MCF 10A (cell line): ENCODE measurements at places on chromosomes 11 and 22. TPM values are rescaled to one million over a fixed set of nuclear protein-coding genes. Genes with fewer than 3 reads are reported as not detected.

OR52L1 gene
- not detected in 2 replicates for total RNA-seq

MEI1 gene
- not detected in 2 replicates for total RNA-seq

- no peaks in the 10 kb centered on the region for H3K36me3 ChIP-seq
- no peaks in the 10 kb centered on the region for H3K27me3 ChIP-seq
- H3K4me3 ChIP-seq: no peak overlapping the region
- no peak for DNase-seq
- no peak overlapping the region for H3K27ac ChIP-seq
Measured at GRCh38 chr11:88623531-88623930, 286.0 kb upstream of the CTSC start.

DNA sequence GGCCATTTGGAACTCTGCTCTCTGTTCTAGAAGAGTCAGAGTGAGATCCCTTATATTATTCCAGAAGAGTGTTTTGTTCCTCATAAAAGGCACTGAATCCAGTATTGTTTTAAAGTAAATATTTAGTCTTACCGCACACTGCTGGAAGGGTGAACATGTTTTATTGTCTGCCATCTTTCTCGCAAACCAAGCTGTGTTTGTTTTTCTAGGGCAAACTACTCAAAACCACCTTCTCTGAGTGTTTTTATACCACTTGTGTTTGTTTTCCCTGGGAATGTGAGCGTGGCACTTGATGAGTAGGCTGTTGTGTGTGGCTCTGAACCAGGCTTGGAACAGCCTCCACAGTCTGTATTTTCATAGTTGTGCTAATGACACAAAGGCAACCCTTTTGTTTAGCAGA is 89.8 kb downstream of the DBX1 start:
- no peak for DNase-seq
- H3K4me3 ChIP-seq: no peak overlapping the region
- H3K27ac ChIP-seq: peak overlapping the region; percentile 27
- H3K36me3 ChIP-seq: peaks cover 100% of the 10 kb centered on the region

DNA sequence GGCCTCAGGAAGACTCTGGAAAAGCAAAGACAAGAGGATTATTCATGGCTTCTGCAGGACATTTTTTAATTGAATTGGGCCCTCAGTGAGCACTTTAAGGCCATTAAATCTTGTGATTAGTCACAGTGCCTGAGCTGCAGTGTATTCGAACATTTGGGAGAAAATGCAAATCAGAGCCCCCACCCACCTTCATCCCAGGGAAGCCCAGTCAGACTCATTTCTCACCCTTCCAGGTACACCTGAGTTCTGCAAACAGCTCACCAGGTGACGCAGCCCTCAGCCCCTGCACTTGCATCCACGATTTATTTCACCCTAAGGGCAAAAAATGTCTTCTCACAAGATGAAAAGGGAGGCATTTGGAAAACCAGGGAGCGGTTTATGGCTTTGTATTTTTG is 128.7 kb downstream of the MPPED1 start:
- H3K4me3 ChIP-seq: no peak overlapping the region
- no peak for DNase-seq
- H3K27me3 ChIP-seq: peaks cover 61% of the 10 kb centered on the region
- H3K4me1 ChIP-seq: peaks cover 6% of the 10 kb centered on the region

GRCh38 chr11:45664376-45665205 is 831 bp downstream of the CHST1 start:
- no peak overlapping the region for H3K27ac ChIP-seq
- peaks cover 56% of the 10 kb centered on the region for H3K27me3 ChIP-seq
- no peak for DNase-seq
- H3K4me3 ChIP-seq: no peak overlapping the region
- no peaks in the 10 kb centered on the region for H3K36me3 ChIP-seq

DNA sequence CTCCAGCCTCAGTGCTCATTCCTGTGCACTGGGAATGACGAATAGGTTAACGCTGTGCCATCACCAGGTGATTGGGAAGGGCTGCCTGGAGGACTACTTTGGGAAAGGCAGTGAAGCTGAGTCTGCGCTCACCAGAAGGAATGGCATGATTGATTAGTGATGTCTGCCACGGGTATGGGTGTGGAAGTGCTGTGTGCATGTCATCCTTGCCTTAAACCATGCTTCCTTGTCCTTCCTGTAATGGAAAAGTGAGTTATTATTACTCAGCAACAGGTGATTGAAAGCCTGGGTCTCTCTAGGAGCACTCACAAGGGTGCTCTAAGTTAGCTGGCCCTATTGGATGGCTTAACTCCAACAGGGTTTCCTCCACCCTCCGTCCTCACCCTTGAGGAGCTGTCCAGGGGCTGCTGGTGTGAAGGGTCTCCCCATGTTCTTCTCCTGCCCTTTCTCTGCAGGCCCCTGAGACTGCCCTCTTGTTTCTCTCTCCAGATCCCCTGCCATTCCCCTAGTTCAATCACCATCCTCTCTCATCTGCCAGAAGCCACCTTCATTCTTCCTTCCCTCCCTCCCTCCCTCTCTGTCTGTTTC is 121.9 kb upstream of the NECTIN1 start:
- H3K36me3 ChIP-seq: no peaks in the 10 kb centered on the region
- no peak for DNase-seq
- H3K4me1 ChIP-seq: peaks cover 11% of the 10 kb centered on the region
- no peaks in the 10 kb centered on the region for H3K27me3 ChIP-seq
- no peak overlapping the region for H3K27ac ChIP-seq
- no peak overlapping the region for H3K4me3 ChIP-seq

DNA sequence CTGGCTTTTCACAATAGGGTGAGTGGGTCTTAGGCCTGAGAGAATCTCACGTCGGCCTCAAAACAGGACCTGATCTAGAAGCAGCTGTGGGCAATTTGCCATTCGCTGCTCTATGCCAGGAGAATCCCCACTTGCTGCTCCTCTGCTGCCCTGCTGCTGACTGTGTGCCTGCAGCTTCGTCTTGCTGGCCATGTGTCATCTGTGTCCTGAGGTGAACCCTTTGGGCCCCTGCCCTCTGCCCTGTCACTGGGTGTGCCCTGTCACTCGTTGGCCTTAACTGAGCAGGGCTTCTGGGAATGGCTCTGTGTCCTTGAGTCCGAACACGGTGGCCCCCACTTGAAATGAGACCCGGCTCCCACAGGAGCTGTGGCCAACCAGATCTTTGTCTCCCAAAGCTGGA is 6.2 kb downstream of the NAA40 start:
- H3K4me3 ChIP-seq: no peak overlapping the region
- peaks cover 37% of the 10 kb centered on the region for H3K36me3 ChIP-seq
- no peaks in the 10 kb centered on the region for H3K27me3 ChIP-seq
- no peak for DNase-seq
- H3K4me1 ChIP-seq: no peaks in the 10 kb centered on the region

CDC42BPG gene
- 3.0 and 3.7 TPM in 2 replicates for total RNA-seq

GRCh38 chr11:100550912-100551632 is 136.0 kb upstream of the ARHGAP42 start:
- no peak overlapping the region for H3K27ac ChIP-seq
- DNase-seq: no peak
- no peaks in the 10 kb centered on the region for H3K36me3 ChIP-seq
- peaks cover 9% of the 10 kb centered on the region for H3K4me1 ChIP-seq

OR52N4 gene
- total RNA-seq: not detected in 2 replicates

- no peak overlapping the region for H3K27ac ChIP-seq
- no peak for DNase-seq
- H3K27me3 ChIP-seq: peaks cover under 1% of the 10 kb centered on the region
- H3K4me1 ChIP-seq: no peaks in the 10 kb centered on the region
- H3K36me3 ChIP-seq: no peaks in the 10 kb centered on the region
Measured at GRCh38 chr11:75264971-75265370, 24.4 kb downstream of the TPBGL start.

DNA sequence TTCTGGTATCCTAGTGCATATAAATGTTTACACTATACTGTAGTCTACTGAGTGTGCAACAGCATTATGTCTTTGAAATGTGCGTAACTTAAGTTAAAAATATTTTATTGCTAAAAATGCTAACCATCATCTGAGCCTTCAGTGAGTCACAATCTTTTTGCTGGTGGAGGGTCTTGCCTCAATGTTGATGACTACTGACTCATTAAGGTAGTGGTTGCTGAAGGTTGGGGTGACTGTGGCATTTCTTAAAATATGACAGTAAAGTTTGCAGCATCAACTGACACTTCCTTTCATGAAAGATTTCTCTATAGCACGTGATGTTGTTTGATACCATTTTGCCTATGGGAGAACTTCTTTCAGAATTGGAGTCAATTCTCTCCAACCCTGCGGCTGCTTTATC is 8.5 kb upstream of the CREBZF start:
- no peak overlapping the region for H3K27ac ChIP-seq
- H3K36me3 ChIP-seq: no peaks in the 10 kb centered on the region
- DNase-seq: no peak
- no peak overlapping the region for H3K4me3 ChIP-seq

DNA sequence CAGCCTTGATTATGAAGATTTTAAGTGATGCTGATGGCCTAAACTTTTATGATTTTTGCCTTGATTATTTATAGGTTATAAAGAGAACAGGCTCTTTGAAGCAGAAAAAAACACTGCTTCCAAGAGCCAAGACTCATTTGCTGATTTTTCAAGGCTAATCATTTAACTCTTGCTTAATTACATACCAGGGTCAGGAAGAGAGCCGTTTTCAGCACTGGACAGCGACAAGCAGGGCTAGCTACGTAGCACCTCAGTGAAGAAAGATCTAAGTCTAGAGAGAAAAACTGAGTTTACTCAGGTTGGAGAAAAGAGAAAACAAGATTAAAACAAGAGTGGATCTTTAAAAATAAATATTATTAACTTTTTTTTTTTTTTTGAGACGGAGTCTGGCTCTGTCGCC is 615.4 kb upstream of the B3GAT1 start:
- no peaks in the 10 kb centered on the region for H3K27me3 ChIP-seq
- H3K4me3 ChIP-seq: no peak overlapping the region
- H3K36me3 ChIP-seq: no peaks in the 10 kb centered on the region
- H3K4me1 ChIP-seq: no peaks in the 10 kb centered on the region

POTEH gene
- total RNA-seq: not detected in 2 replicates

GPR152 gene
- total RNA-seq: not detected in 2 replicates

- H3K27me3 ChIP-seq: no peaks in the 10 kb centered on the region
- H3K27ac ChIP-seq: peak overlapping the region; percentile 85
- H3K4me1 ChIP-seq: peaks cover 12% of the 10 kb centered on the region
- peak overlapping the region; percentile 77 for H3K4me3 ChIP-seq
Measured at GRCh38 chr22:38397189-38398085, 57.6 kb downstream of the KCNJ4 start.

- H3K4me1 ChIP-seq: peaks cover 20% of the 10 kb centered on the region
- no peak overlapping the region for H3K4me3 ChIP-seq
- no peak overlapping the region for H3K27ac ChIP-seq
Measured at GRCh38 chr11:27913650-27914049, 194.3 kb downstream of the KIF18A start.

TYR gene
- not detected in 2 replicates for total RNA-seq

GRCh38 chr11:2355000-2355644 is 22.0 kb upstream of the CD81 start:
- no peaks in the 10 kb centered on the region for H3K27me3 ChIP-seq
- H3K27ac ChIP-seq: no peak overlapping the region
- no peak overlapping the region for H3K4me3 ChIP-seq
- H3K36me3 ChIP-seq: no peaks in the 10 kb centered on the region
- peak; percentile 59 for DNase-seq

PHOX2A gene
- not detected in 2 replicates for total RNA-seq

TMPRSS4 gene
- total RNA-seq: not detected in 2 replicates

IL10RA gene
- not detected in 2 replicates for total RNA-seq

DNA sequence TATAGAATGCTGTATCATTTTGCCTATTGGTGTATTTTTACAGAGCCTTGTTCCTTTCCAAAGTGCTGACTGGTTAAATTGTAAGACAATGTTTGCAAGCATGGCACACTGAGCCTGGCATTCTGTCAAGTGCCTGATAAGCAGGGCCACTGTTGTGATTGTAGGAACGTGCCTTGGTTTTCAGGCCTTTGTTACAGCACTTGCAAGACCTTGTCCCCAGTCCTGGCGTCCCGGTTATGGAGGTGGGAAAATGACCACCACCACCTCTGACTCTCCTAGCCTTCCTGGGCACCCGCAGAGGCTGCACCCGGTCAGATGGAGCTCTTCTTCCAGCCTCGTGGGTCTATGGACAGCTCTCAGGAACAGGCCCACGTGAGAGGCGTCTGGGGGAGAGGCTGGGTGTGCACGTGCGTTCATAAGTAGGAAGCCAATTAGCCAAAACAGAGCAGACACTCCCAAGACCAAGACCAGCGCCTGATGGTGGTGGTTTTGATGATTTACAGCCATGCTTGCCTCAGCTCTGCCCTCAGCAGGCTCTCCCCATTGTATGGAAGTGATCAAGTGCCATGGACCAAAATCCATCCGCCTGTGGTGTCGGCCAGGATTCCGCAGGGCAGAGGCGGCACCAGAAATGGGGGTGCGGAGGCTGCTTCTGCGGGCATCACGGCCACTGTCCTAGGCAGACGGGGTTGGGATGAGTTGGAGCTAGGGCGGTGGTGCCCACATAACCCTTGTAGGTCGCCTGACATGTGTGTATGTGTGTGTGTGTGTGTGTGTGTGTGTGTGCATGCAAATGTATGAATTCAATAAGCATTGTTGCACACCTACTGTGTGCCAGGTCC is 89.8 kb downstream of the RTL6 start:
- H3K4me3 ChIP-seq: no peak overlapping the region
- peaks cover 25% of the 10 kb centered on the region for H3K27me3 ChIP-seq
- H3K36me3 ChIP-seq: no peaks in the 10 kb centered on the region
- H3K4me1 ChIP-seq: no peaks in the 10 kb centered on the region
- DNase-seq: no peak

GRCh38 chr11:30855383-30856006 is 269.3 kb upstream of the MPPED2 start:
- no peak overlapping the region for H3K27ac ChIP-seq
- peaks cover 63% of the 10 kb centered on the region for H3K27me3 ChIP-seq
- no peaks in the 10 kb centered on the region for H3K4me1 ChIP-seq

GRCh38 chr11:125376856-125377255 is 119.2 kb downstream of the FEZ1 start:
- DNase-seq: peak; percentile 43
- H3K4me3 ChIP-seq: peak overlapping the region; percentile 17
- H3K4me1 ChIP-seq: peaks cover 13% of the 10 kb centered on the region
- H3K27me3 ChIP-seq: peaks cover 80% of the 10 kb centered on the region
- no peak overlapping the region for H3K27ac ChIP-seq
- H3K36me3 ChIP-seq: no peaks in the 10 kb centered on the region

DNA sequence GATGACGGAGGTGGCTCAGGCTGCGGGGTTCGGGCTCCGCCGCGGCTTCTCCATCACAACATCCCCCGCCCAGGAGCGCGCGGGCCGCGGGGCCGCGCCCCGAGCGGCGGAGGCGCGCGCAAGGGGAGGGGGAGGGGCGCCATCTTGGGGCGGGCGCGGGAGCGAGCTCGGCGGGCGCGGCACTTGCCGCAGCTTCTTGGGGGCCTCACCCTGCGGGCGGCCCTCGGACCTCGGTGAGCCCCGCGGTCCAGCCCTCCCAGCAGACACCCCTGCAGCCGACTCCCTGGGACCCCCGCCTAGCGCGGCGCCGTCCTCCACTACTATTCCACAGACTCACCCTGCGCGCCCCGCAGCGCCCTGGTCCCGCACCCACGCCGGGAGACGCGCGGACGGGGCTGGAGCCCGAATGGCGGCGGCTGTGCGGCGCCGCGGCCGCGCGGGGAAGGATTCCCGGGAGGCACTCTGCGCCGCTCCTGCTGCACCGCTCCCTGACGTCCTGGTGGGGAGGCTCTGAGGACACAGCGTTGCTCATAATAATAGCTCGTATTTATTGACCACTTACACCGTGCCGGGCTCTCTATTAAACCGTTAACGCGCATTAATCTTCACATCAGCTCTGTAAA is at the start of gene APBB1:
Gene APBB1, minus strand, starts transcription at position 86 of the 623 bp plus-strand sequence. CDS start 7,747 bp downstream, outside the sequence.
- no peak within 1 kb of the TSS for H3K27ac ChIP-seq
- H3K4me1 ChIP-seq: no peaks in the 10 kb centered on the region
- H3K4me3 ChIP-seq: peak within 1 kb of the TSS; percentile 45
- H3K36me3 ChIP-seq: no peaks in the 10 kb centered on the region
- peaks cover 37% of the 10 kb centered on the region for H3K27me3 ChIP-seq

- H3K4me1 ChIP-seq: peaks cover 11% of the 10 kb centered on the region
- H3K27ac ChIP-seq: no peak overlapping the region
- peaks cover 13% of the 10 kb centered on the region for H3K36me3 ChIP-seq
- no peaks in the 10 kb centered on the region for H3K27me3 ChIP-seq
- no peak overlapping the region for H3K4me3 ChIP-seq
Measured at GRCh38 chr11:79406376-79406775, 34.5 kb downstream of the TENM4 start.
